ENCODE measurements at places on chromosomes 12 and 14. TPM values are rescaled to one million over a fixed set of nuclear protein-coding genes. Genes with fewer than 3 reads are reported as not detected.

RNASE1 gene
- not detected for total RNA-seq

OTX2 gene
- total RNA-seq, result not detected

GLIPR1 gene
- total RNA-seq, result 7.3 TPM

GRCh38 chr14:55892906-55893305 is 225.3 kb upstream of the PELI2 start:
- no peak overlapping the region for H3K4me3 ChIP-seq
- no peak for DNase-seq
- H3K4me1 ChIP-seq, result no peaks in the 10 kb centered on the region
- no peak overlapping the region for H3K27ac ChIP-seq
- peaks cover 8% of the 10 kb centered on the region for H3K27me3 ChIP-seq
- no peaks in the 10 kb centered on the region for H3K36me3 ChIP-seq

GRCh38 chr12:72053604-72054003 is 115.0 kb downstream of the TPH2 start:
- no peak overlapping the region for H3K4me3 ChIP-seq
- no peak for DNase-seq
- no peaks in the 10 kb centered on the region for H3K4me1 ChIP-seq

CCDC38 gene
- not detected for total RNA-seq

Measured in activated T-helper 1 cell treated with anti-CD3 and anti-CD28 coated beads, Interleukin-12 subunit alpha, Interleukin-12 subunit beta, Interleukin-2, Interleukin-4 antibody, amounts not matched to agents 30 ng/mL and 10 ng/mL and 1 ng/mL, durations not matched to agents 14 hours and 24 hours and 36 hours (primary cell).